Stimulated activated CD4-positive, alpha-beta T cell treated with anti-CD3 and anti-CD28 coated beads, TNF-alpha, amount 100 ng/mL, for 1 hour (primary cell): ENCODE measurements at places on chromosomes 12 and 14.

DNA sequence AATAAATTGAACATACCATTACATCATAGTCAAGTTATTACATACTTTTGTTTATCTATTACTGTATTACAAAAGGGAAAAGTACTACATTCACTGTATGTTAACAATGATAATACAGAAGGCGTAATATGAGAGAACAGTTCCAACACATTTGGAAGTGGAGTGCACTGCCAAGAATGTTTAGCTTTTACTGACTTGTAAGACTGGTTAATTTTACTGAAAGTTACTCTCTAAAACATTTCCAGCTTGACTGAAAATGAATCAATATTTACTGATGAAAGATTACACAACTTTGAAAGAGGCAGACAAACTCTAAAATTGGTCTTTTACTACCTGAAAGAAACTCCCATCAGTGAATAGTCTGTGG lies 728.5 kb downstream of the FSCB start:
- no peak for DNase-seq

- DNase-seq = no peak
Observed at GRCh38 chr12:26658991-26659390, 174.0 kb downstream of the ITPR2 start.

- no peak for DNase-seq
Observed at GRCh38 chr12:67662910-67663538, 14.5 kb downstream of the DYRK2 start.

DNA sequence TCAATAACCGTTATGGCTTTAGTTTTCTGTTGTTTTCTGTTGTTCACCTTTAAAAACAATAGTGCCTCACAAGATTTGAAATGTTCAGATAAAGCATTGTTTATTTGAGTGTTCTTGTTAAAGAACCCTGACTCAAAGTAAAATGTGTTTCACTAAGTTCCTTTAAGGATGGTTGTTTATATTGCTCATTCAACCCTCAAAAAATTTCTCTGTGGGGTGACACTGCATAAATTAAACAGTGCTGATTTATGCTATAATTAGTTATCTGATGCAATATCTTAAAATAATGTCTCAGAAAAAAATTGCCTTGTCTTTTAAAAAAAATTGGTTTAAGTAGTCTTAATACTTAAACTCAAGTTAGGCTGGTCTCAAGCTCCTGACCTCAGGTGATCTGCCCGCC lies 775.1 kb downstream of the FLRT2 start:
- no peak for DNase-seq

DNA sequence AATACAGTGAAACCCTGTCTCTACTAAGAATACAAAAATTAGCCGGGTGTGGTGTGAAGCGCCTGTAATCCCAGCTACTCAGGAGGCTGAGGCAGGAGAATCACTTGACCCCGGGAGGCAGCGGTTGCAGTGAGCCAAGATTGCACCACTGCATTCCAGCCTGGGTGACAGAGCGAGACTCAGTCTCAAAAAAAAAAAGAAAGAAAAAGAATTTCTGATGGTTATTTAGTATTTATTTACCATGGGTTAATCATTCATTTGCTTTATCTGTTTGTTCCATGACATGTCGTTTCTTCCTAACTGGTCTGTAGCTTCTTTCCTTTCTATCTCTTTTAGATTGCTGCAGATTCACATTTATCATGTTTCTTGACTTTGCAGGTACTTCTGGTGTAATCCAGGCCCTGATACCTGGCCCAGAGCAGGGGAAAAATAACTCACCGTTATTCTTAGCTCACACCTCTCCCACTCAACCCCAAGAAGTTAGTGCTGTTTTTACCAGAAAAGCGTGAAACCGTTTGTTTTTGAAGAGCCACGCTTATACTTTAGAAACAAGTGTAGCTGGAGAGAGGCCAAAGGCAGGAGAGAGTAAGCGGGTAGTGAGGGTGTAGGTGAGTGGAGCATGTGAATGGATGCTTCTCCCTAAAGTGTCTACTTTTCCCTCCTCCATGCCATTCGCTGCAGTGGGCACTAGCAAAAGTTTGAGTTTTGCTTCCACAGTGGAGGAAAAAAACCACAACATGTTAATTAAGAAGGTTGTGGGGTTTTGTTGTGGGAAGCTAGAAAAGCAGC lies 45.4 kb downstream of the SRGAP1 start:
- DNase-seq = no peak

GRCh38 chr14:74891870-74892269 lies 10.2 kb downstream of the DLST start:
- DNase-seq = no peak

DNA sequence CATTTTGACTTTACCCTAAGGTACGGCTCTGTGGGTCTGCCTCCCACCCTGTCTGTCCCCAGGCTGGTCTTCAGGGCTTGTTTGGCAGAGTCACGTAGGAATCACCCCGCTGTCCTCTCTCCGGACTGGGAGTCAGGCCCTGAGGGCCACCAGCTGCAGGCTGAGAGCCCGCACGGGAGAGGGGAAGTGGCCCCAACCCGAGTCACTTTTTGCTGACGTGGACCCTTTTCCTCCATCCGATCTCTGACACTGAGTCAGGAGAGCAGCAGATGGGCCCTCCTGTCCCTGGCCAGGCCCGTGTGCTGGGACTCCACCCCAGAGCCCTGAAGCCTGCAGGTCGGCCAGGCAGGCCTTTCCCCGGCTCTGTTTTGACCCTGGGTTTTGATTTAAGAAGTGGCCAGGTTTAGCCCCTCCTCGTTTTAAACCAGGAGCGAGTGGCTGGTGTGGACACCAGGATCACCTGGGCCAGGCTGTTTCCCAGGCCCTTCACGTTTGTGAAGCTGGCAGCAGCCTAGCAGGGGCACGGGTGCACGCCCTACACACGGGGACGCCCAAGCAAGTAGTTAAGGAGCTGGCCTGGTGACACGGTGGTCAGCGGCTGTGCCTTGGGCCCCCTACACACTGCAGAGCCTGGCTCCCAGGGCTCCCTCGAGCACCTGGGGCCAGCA lies 12.5 kb upstream of the TEX22 start:
- DNase-seq = no peak

DNA sequence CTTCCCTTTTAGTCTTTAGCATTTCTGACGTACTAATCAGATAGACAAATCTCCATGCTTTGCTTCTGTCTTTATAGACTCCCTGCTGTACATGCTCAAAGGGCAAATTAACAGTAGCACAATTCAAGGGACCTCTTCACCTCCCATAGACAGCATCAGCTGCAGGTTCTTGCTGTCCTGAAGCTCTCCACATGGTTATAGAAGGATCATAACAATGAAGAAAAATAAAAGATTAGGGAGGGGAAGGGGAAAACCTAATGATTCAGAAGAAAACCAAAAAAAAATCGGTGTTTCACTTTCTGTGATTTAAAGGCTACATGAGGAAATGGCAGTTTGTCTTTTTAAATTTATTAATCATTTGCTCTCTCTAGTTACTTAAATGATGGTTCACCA lies 155.5 kb downstream of the PTCSC3 start:
- DNase-seq = no peak

DNA sequence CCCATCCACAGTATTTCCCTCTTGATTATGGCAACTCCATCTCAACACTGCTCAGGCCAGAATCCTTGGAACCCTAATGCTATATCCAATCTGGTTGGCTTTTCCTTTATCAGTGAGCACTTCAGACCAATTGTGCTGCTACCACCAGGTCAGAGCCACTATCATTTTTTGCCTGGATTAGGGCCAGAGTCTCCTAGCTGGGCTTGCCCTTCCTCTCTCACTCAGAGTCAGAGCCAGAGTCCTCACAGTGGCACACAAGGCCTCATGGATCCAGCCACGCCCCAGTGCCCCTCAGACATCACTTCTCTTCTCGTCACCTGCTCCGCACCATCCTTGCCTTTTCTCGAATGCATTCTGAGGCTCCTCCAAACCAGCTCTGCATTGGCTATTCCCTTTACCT lies 211.1 kb downstream of the ANO6 start:
- DNase-seq = no peak
